ENCODE measurements at places on chromosomes 16 and 17.

DNA sequence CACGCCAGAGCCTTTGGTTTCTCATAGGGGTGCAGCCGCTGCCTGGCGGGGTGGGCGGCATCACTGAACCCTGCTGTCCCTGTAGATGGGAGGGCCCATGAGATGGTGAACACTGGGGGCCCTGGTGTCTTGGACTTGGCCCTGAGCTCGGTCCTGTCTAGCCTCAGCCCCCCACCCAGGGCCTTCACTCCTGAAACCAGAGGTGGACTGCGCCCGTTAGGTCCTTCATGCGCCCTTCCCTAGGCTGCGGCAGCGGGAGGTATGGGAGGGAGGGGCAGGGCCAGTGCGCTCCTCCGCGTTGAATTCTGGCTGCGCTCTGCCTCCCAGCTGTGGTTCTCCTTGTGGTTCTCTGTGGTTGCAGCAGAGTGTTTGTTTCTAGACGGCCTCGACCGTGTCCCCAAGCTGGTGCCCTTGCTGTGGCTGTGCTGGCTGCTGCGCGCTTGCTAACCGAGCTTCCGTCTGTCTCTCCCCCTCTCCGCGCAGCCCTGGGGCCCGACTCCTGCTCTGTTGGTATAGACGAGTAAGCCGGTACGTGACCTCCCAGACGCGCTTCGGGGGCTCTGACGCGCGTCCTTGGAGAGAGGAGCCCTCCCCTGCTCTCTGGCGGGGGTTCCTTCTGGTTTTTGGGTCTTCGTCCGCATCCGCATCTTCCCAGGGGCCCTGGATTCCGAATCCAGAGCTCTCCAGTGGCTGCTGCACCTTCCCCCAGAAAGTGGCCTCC, 7.4 kb upstream of the NUDT16L1 start:
- no peak for DNase-seq

DNA sequence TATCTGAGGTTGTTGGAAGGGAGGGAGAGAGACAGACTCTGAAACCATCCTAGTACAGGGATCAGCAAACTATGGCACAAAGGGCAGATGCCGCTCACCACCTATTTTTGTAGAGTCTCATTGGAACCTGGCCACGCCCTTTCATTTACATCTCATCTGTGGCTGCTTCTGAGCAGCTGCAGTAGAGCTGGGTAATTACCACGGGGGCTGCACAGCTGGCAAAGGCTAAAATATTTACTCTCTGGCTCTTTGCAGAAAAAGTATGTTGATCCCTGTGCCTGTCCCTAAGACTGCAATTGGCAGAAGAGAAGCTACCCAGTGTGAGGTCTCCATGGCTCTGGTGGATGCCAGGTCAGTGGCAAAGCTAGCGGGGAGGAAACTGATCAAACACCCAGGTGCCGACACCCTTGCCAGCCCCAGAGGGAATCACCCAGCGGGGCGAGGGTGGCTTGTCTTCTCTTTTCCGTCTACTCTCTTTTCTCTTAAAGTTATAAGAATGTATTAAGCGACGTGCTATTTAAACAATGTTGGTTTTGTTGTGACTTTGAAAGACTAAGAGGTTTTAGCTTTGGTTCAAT, 14.0 kb downstream of the CEP295NL start:
- DNase-seq: no peak

DNA sequence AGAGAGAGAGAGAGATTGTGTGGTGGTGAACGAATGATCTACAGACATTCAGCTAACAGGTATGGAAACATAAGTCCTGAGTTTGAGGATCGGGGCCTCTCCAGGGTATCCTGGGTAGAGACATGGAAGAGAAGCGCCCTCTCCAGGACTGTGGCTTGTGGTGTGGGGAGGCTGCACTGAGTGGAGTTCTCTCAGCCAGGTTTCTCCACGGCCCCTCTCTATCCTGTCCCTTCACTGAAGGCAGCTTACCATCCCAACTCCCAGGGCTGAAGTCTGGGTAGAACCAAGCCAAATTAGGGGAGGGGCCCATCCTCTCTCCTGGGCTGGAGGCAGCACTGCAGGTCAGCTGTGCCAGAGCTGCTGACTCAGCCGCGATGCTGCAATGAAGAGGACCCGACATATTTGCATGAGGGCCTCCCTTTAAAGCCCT, 6.2 kb downstream of the C1QL1 start:
- DNase-seq: no peak

DNA sequence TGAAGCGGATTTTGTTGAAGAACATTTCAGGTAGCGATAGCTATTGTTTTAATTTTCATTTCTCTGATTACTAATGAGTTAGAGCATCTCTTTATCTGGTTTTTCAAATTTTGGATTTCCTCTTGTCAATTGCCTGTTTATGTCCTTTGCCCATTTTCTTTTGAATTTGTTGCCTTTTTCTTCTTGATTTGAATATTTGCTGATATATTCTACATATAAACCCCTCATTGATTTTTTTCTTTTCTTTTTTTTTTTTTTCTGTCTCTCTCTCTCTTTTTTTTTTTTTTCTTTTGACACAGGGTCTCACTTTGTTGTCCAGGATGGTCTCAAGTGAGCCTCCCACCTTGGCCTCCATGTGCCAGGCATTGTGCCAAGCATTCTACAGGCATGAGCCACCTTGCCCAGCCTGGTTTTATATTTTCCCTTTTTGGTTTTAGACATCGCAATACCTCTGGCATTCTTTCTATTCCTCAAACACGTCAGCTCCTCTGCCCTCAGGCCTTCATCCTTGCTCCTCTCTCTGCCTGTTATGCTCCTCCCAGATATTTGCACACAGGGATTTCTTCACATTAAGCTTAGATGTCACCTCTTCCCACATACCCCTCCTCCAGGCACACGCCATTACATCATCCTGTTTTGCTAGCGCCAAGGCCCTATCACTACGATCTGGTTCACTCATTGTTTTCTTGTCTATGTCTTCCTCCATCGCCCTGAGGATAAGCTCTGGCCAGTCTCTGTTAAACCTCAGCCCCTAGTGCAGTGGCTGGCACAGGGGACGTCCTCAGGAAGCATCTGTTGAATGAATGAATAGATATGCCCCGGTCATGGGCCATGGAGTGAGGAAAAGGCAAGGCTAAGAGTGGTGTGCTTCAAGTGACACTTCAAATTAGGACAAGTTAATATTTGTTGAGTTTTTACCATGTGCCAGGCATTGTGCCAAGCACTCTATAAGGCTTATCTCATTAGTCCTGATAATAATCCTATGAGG, 8.6 kb downstream of the SARM1 start:
- DNase-seq: no peak

GRCh38 chr16:1297018-1297696, 12.3 kb upstream of the UBE2I start:
- DNase-seq: peak; percentile 58

DNA sequence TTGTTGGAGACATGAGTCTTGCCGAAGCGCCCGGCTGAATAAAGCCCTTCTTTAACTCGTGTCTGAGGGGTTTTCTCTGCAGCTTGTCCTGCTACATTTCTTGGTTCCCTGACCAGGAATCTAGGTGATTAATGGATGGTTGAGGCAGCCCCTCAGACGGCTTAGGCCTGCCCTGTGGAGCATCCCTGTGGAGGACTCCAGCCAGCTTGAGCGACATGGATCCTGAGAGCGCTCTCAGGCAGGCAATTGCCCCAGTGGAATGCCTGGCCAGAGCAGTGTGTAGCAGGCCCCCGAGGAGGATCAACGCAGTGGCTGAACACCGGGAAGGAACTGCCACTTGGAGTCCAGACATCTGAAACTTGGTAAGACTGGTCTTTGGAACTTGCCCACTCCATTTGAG, 17.3 kb upstream of the ENDOV start:
- no peak for DNase-seq
